Endothelial cell of umbilical vein (primary cell): ENCODE measurements at places on chromosomes 2 and 18. TPM values are rescaled to one million over a fixed set of nuclear protein-coding genes. Genes with fewer than 3 reads are reported as not detected.
A peak's percentile ranks its signal among the peaks of the same experiment; 100 is the strongest.

The MTCL1 gene
- 36.7 and 75.7 TPM in 2 replicates for total RNA-seq

GRCh38 chr2:189426886-189427285 lies 14.4 kb upstream of the WDR75 start:
- H3K27me3 ChIP-seq, result no peaks in the 10 kb centered on the region
- no peak overlapping the region for H3K4me3 ChIP-seq
- H3K27ac ChIP-seq, result no peak overlapping the region
- DNase-seq, result no peak
- peaks cover 4% of the 10 kb centered on the region for H3K4me1 ChIP-seq

- H3K27me3 ChIP-seq, result peaks cover 14% of the 10 kb centered on the region
- H3K4me1 ChIP-seq, result peaks cover 6% of the 10 kb centered on the region
- H3K4me3 ChIP-seq, result no peak overlapping the region
- H3K36me3 ChIP-seq, result no peaks in the 10 kb centered on the region
- no peak for DNase-seq
These were observed 34.3 kb upstream of the MRPL19 start for GRCh38 chr2:75612108-75612861.

The LYPD6 gene
- 3.1 and 4.0 TPM in 2 replicates for total RNA-seq

- DNase-seq, result peak; percentile 70
- no peak overlapping the region for H3K4me3 ChIP-seq
These were observed 73.1 kb downstream of the ACKR3 start for GRCh38 chr2:236642584-236643291.

- H3K27ac ChIP-seq, result no peak overlapping the region
- DNase-seq, result no peak
- H3K4me1 ChIP-seq, result no peaks in the 10 kb centered on the region
- no peak overlapping the region for H3K4me3 ChIP-seq
These were observed 678.0 kb upstream of the RAB6C start for GRCh38 chr2:129301431-129301913.

GRCh38 chr2:12289120-12289802 lies 427.5 kb upstream of the TRIB2 start:
- H3K4me3 ChIP-seq, result no peak overlapping the region
- no peak overlapping the region for H3K27ac ChIP-seq
- DNase-seq, result no peak
- H3K4me1 ChIP-seq, result peaks cover 15% of the 10 kb centered on the region
- H3K27me3 ChIP-seq, result peaks cover 3% of the 10 kb centered on the region
- no peaks in the 10 kb centered on the region for H3K36me3 ChIP-seq

GRCh38 chr2:157107877-157108276 lies 149.6 kb upstream of the GALNT5 start:
- peak; percentile 45 for DNase-seq
- no peak overlapping the region for H3K4me3 ChIP-seq
- no peak overlapping the region for H3K27ac ChIP-seq
- no peaks in the 10 kb centered on the region for H3K27me3 ChIP-seq
- no peaks in the 10 kb centered on the region for H3K4me1 ChIP-seq

DNA sequence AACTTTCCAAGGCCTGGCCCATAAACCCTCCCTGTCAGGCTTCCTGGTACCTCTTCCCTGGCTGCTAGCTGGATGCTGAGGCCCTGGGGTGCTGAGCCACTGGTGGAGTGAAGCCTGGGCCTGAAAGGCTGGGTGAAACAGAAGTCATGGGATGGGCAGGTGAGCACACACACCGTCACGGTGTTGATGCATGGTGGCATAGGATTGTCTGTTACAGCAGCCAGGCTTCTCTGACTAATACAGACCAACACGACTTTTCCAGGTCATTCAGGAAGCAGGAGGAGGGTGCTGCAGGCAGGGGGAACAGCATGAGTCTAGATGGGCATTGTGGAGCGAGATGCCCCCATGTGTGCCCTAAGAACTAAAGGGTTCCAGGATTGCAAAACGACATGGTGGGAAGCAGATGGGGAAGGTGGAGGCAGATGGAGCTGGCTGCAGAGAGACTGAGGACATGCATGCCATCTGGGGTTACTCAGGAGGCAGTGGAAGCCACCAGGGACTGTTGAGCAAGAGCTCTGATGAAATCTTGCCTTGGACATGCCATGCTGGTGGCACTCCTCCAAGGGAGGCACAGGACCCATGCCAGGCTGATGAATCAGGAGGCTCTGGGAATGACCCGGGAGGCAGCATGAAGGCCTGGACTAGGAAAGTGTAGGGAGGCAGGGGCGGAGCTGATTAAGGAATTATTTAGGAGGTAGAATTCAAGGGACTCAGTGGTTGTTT lies 480.9 kb downstream of the TSN start:
- no peak for DNase-seq
- H3K4me1 ChIP-seq, result no peaks in the 10 kb centered on the region
- H3K27ac ChIP-seq, result no peak overlapping the region

The CNGA3 gene
- not detected in 2 replicates for total RNA-seq

The DNER gene
- not detected in 2 replicates for total RNA-seq

GRCh38 chr2:235594964-235595363 lies 101.1 kb downstream of the AGAP1 start:
- DNase-seq, result no peak
- no peaks in the 10 kb centered on the region for H3K27me3 ChIP-seq
- no peak overlapping the region for H3K27ac ChIP-seq

The NT5DC4 gene
- total RNA-seq, result not detected in 2 replicates

- no peak overlapping the region for H3K4me3 ChIP-seq
- no peaks in the 10 kb centered on the region for H3K4me1 ChIP-seq
- H3K36me3 ChIP-seq, result no peaks in the 10 kb centered on the region
These were observed 27.4 kb upstream of the ALLC start for GRCh38 chr2:3630631-3631030.

DNA sequence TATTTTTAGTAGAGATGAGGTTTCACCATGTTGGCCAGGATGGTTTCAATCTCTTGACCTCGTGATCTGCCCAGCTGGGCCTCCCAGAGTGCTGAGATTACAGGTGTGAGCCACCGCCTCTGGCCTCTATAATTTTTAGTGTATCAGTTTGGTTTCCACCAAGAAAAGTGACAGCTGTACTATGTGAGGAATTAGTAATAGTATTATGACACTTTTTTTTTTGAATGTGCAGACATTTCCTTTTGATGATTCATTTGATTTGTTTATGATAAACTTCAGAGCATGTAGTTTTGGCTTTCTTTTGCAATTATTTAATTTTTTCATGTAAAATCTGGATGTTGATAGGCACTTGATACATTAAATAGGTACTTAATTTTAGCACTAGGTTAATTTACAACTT lies 61.5 kb downstream of the PTPN4 start:
- peak; percentile 57 for DNase-seq
- peak overlapping the region; percentile 54 for H3K27ac ChIP-seq
- no peaks in the 10 kb centered on the region for H3K36me3 ChIP-seq
- H3K4me3 ChIP-seq, result no peak overlapping the region
- H3K4me1 ChIP-seq, result peaks cover 34% of the 10 kb centered on the region

GRCh38 chr2:234373060-234373459 lies 123.8 kb downstream of the ARL4C start:
- no peaks in the 10 kb centered on the region for H3K36me3 ChIP-seq
- no peak overlapping the region for H3K27ac ChIP-seq
- no peak for DNase-seq
- no peak overlapping the region for H3K4me3 ChIP-seq

DNA sequence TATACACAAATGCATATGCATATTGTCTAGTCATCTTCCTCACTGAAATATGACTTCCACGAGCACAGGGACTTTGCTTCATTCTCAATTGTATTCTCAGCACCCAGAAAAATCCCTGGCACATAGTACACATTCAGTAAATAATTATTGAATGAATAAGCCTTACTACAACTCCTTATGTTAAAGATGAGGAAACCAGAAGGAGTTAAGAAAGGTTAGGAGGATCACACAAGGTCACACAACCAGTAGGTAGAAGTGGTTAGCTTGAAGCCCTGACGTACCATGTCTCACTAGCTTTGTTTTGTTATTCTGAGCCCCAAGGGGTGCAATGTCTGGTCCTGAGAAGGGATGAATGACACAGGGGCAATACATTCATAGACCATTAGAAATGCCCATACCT lies 220.9 kb upstream of the PID1 start:
- H3K27me3 ChIP-seq, result no peaks in the 10 kb centered on the region
- no peak overlapping the region for H3K27ac ChIP-seq
- no peak overlapping the region for H3K4me3 ChIP-seq

The ZNF521 gene
- 166 and 168 TPM in 2 replicates for total RNA-seq

The SERPINE2 gene
- 8.8 and 15.5 TPM in 2 replicates for total RNA-seq

- no peaks in the 10 kb centered on the region for H3K27me3 ChIP-seq
- no peaks in the 10 kb centered on the region for H3K36me3 ChIP-seq
- DNase-seq, result peak; percentile 30
- no peak overlapping the region for H3K27ac ChIP-seq
- peak overlapping the region; percentile 80 for H3K4me3 ChIP-seq
These were observed 2.9 kb downstream of the TRIB2 start for GRCh38 chr2:12719400-12720277.

The STON1 gene
- 12.0 and 12.1 TPM in 2 replicates for total RNA-seq

GRCh38 chr2:43759195-43759594 lies 14.6 kb upstream of the DYNC2LI1 start:
- H3K27ac ChIP-seq, result no peak overlapping the region
- no peaks in the 10 kb centered on the region for H3K36me3 ChIP-seq
- peaks cover 3% of the 10 kb centered on the region for H3K4me1 ChIP-seq
- H3K27me3 ChIP-seq, result no peaks in the 10 kb centered on the region
- DNase-seq, result peak; percentile 34

The SERPINB3 gene
- total RNA-seq, result not detected in 2 replicates

The KCTD1 gene
- 12.1 and 13.3 TPM in 2 replicates for total RNA-seq

DNA sequence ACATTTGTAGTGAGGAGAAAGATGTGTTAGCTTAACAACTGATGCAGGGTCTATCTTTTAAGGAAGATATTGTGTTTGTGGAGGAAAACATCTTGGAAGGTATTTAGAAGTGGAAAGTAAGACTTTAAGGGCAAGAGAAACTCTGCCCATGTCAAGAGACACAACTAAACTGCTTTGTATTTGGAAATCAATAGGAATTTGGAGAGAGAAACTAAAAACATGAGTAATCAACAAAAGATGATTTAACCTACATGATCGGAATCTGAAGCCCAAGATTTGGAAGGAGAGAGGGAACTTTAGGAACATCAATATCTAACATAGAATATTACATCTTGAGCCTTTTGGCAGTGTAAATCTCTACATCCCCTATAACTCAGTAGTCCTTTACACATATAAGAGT lies 184.2 kb upstream of the COL3A1 start:
- H3K27me3 ChIP-seq, result no peaks in the 10 kb centered on the region
- H3K4me1 ChIP-seq, result peaks cover 26% of the 10 kb centered on the region
- H3K27ac ChIP-seq, result no peak overlapping the region
- no peaks in the 10 kb centered on the region for H3K36me3 ChIP-seq
- no peak for DNase-seq

The LHCGR gene
- total RNA-seq, result not detected in 2 replicates

DNA sequence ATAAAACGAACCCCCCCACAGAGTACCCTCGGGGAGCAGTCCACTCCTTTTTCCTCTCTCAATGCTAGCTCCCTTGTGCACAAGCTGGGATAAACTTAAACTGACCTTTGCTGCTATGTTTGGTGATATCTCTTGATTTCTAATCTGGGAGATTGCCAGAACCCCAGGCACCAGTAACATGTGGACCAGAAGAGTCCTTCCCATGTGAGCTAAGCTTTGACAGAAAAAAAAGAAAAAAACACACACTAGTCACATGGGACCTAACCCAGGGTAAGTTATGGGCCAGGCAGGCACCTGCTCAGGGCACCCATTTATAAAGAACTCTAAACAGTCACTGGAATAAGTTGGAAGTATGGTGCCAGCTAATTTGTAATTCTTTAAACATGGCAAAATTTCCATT lies 242.6 kb downstream of the EN1 start:
- H3K4me3 ChIP-seq, result no peak overlapping the region
- no peaks in the 10 kb centered on the region for H3K36me3 ChIP-seq
- H3K27ac ChIP-seq, result no peak overlapping the region
- no peaks in the 10 kb centered on the region for H3K4me1 ChIP-seq
- no peak for DNase-seq

DNA sequence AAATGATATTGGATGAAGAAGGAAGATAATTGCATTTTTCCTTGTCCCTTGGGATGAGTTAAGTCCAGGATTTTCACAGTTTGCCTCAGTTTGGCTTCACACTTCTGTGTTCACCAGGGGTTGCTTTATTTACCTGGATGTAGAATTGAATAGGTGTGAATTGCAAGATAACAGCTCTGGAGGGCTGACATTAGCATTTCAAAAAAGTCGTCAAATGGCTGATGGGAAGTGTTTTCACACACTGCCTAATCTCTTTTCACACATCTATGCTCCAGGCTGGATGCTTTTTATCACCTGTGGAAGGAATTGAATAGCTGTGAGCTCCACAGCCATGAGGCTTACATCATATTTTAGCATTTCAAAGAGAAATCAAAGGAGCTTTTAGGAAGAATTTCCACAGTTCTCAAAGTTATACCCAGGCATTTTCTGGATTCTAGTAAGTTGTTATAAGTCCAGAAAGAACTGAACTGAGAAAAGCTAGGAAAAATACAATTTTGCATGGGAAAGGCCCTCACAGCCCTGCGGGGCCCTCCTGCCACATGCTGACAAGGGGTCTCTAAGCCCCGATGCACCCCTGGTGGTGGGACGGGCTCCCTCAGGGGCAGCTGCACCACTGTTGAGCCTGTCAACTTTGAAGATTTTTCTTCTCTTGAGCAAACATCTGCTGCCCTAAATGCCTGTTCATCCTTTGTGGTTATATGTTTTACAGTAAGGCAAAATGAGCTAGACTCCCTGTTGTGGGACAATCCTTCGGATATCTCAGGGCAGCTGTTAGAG lies 43.9 kb downstream of the TEX51 start:
- no peak overlapping the region for H3K4me3 ChIP-seq
- DNase-seq, result no peak
- no peaks in the 10 kb centered on the region for H3K4me1 ChIP-seq
- H3K27ac ChIP-seq, result no peak overlapping the region
- no peaks in the 10 kb centered on the region for H3K36me3 ChIP-seq
- no peaks in the 10 kb centered on the region for H3K27me3 ChIP-seq

- H3K27me3 ChIP-seq, result no peaks in the 10 kb centered on the region
- H3K4me1 ChIP-seq, result no peaks in the 10 kb centered on the region
- H3K36me3 ChIP-seq, result no peaks in the 10 kb centered on the region
- H3K4me3 ChIP-seq, result no peak overlapping the region
- H3K27ac ChIP-seq, result no peak overlapping the region
- no peak for DNase-seq
These were observed 694.5 kb downstream of the TDRD15 start for GRCh38 chr2:21818212-21818795.

The POTEI gene
- total RNA-seq, result 0.13 and 0.16 TPM in 2 replicates

The C2orf72 gene
- total RNA-seq, result 0.11 TPM in 1 of 2 replicates, not detected in the other

The RPE gene
- 59.7 and 60.7 TPM in 2 replicates for total RNA-seq

GRCh38 chr2:230900336-230900995 lies 24.6 kb downstream of the GPR55 start:
- no peak overlapping the region for H3K27ac ChIP-seq
- H3K27me3 ChIP-seq, result no peaks in the 10 kb centered on the region
- H3K4me1 ChIP-seq, result no peaks in the 10 kb centered on the region
- H3K36me3 ChIP-seq, result no peaks in the 10 kb centered on the region

The GRP gene
- total RNA-seq, result not detected in 2 replicates

The PNPT1 gene
- total RNA-seq, result 32.4 and 34.2 TPM in 2 replicates
